ENCODE measurements at places on chromosomes 7 and 10. TPM values are rescaled to one million over a fixed set of nuclear protein-coding genes. Genes with fewer than 3 reads are reported as not detected.

Gene PRKCQ
- total RNA-seq, result 1.9 TPM

Gene ITPRIP
- 21.9 TPM for total RNA-seq

Gene SPDYE11
- not detected for total RNA-seq

Gene PILRB
- 19.9 TPM for total RNA-seq

Gene FAM131B
- total RNA-seq, result 7.6 TPM

Gene ADCYAP1R1
- 0.14 TPM for total RNA-seq

Gene GNAT3
- not detected for total RNA-seq

Gene MMP21
- total RNA-seq, result not detected

Data from astrocyte (in vitro differentiated cells and primary cell).